Kidney tubule cell (primary cell): ENCODE measurements at places on chromosomes 12 and 14.

DNA sequence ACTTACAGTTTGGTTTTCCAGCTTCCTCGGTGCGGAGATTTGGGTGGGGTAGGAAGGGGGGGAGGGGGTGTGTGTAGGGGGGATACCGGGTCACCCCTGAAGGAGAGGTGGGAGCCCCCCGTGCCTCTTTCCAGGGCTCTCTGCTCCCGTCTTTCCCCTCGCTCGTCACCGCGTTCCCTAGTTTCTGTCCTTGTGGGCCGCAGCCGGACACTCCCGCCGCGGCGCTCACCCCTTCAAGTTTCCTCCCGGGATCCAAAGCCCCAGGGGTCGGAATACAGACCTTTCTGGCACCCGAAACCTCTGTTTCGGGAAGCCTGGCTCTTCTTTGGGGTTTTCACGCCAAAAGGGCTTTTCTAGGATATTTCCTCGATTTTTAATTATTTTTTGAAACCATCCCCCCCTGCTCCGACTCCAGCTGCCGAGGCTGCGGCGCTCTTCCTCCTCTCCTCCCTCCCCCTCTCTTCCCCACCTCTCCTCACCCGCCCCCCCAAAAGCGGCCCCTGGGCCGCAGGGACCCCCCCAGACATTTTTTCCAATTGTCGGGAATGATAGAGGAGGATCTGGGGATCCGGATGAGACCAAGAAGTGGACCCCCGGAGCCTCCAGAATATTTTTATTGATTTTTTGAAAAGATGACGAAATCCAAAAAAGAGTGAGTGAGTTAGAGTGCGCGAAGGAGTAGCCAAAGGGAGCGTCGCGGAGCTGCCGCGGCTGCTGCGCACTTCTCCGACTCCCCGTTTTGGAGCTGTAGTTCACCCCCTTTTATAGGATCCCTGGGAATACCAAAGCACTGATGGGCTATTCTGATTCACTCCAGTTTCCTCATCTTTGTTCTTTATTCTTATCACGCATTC lies 1.7 kb downstream of the CCND2 start:
- no peak for DNase-seq

DNA sequence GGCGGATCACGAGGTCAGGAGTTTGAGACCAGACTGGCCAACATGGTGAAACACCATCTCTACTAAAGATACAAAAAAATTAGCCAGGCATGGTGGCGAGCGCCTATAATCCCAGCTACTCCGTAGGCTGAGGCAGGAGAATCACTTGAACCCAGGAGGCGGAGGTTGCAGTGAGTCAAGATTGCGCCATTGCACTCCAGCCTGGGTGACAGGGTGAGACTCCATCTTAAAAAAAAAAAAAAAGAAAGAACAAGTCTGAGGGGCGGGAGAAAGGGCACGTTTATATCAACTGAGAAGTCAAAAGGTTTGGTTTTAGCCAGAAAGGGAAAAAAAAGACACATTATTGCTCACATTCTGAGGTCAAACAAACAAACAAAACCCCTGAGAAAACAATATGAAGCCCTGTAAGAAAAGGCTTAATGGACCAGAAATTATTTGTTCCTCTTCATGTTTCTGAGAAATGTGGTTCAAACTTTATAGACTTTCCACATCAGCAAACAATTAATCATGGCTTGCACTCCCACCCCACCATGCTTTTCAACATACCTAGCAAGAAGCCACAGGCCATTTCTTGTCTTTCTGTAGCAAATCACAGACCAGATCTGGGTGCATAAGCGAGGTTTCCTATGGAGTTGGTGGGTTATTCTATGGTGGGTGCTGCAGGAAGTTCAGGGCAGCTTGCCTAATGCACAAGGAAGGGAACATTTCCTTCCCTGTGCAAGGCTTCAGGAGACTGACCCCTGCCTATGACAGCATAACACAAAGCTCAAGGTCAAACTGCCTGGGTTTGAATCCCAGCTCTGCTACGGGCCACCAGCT lies 80.1 kb downstream of the SSPN start:
- peak; percentile 64 for DNase-seq

DNA sequence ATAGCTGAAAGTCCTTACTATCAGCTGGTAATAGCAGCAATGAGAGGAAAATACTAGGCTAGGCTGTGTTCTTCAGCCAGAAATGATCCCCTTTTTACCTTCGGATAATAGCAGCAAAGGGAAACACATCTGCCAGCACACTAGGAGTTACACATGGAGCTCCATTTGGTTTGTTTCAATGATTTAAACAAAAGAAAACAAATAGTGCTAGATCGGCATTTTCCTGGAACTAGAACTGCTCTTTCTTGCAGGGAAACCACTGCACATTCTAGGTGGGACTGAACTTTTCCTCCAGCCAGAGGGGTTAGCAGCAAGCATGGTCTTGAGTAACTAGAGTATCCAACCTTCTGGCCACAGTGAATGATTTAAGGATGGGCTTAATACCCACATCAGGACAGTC lies 117.6 kb downstream of the PDE6H start:
- no peak for DNase-seq

GRCh38 chr12:1936406-1937320 lies 18.2 kb upstream of the CACNA2D4 start:
- DNase-seq = peak; percentile 75

DNA sequence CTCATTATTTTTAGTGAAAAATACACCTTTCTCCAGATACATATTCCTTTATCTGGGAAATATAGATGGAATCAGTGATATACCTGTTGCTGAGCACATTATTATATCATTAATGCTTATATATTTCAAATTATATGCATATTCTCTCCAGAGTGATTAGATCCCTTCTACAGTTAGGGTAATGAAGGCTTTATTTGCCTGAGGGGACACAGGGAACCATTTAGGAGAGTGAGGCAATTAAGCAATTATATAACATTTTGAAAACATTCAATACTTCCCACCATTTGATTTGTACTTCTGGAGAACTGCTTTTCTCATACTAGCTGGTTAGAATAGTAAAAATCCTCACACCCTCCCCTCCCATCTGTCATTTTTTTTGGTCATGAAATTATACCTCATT lies 212.8 kb upstream of the NOVA1 start:
- DNase-seq = no peak

DNA sequence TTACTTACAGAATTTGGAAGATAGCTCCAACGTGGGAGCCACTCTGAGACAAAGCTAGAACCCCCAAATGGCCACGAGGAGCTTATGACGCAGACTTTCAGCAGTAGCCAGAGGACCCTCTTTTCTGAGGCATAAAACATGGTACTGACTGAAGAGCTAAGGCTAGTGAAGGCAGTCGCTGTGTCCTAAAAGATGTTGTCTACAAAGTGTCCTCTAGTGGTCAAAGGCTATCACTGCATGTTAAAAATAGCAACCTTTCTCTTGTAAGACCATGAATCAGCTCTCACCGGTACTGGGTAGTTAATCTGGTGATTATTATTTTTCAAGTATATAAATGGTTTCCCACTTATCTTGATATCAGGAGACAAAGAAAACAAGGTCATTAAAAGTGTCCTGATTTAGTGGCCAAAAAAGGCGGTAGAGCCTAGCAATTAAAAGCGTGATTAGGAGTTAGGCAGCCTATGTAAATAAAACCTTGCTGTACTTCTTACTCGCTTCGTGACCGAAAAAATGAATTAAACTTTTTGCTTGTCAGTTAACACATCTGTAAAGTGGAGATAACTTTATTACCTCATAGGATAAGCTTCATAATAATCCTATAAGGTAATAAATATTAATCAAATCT lies 47.0 kb upstream of the LGR5 start:
- peak; percentile 81 for DNase-seq

GRCh38 chr14:103500148-103500990 lies 22.3 kb downstream of the CKB start:
- peak; percentile 81 for DNase-seq

DNA sequence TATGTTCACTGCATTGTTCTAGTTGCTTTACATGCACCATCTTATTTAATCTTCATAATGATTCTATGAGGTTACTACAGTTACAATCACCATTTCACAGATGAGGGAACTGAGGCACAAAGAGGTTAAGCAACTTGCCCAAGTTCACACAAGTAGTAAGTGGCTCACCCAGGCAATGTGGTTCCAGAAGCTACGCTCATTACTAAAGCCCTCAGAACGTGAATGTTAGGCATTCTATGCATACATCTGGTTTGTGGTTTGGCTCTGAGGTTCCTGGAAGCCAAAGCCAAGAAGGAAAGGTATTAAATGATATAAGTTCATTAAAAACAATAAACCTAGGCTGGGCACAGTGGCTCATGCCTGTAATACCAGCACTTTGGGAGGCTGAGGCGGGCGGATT lies 14.4 kb upstream of the VRTN start:
- DNase-seq = peak; percentile 21

DNA sequence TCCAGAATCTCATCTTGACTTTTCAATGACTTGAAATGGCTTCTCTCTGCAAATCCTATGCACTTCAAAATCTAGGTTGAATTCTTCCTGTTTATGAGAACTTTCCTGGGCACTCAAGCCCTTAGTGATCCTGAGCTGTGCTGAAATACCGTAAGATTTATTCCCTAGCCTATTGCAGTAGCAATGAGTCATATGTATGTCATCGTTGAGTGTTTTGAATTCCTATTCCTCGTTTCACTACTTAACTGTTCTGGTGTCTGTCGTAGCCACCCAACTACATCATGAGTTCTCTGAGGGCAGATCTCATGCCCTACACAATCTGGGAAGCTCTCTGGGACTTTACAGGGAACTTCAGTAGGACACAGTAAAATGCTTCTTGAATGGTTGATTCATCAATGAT lies 190.8 kb upstream of the TMEM132C start:
- peak; percentile 57 for DNase-seq

- no peak for DNase-seq
Observed at GRCh38 chr12:53224061-53224896, 7.7 kb downstream of the RARG start.

DNA sequence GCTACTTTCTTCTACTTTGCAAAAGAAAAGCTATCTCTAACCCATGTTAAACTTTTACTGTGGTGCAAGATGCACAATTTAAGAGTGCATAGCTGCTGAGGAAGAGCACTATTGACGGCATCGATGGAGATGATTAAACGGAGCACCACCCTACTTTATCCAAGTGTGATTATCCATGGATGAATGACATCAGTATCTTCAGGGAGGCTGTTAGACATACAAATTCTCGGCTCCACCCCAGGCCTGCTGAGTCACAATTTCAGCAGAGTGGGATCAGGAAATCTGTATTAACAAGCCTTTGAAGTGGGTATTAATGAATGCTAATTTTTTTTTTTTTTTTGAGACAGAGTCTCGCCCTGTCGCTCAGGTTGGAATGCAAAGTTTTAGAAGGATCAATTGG lies 16.2 kb downstream of the SLC2A14 start:
- DNase-seq = no peak
